Myocyte (in vitro differentiated cells): ENCODE measurements at places on chromosomes 5 and 9.

- no peak for DNase-seq
Observed at GRCh38 chr5:163404364-163405173, 32.8 kb upstream of the CCNG1 start.

DNA sequence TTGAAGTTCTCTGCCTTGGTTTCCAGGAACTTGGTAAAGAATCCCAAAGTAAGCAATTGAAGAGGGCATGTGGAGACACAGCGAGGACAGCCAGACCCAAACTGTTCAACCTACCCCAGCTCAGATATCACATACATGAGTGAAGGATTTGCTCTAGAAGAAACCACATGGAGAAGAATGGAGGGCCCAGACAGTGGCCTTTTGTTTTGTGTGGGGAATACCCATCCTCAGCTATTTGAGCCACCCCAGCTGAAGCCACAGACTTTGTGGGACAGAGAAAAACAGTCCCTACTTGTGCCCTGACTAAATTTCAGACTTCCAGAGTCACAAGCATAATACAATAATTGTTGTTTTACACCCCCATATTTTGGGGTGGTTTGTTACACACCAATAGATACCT, 387.1 kb downstream of the ZSWIM6 start:
- DNase-seq: peak; percentile 53

DNA sequence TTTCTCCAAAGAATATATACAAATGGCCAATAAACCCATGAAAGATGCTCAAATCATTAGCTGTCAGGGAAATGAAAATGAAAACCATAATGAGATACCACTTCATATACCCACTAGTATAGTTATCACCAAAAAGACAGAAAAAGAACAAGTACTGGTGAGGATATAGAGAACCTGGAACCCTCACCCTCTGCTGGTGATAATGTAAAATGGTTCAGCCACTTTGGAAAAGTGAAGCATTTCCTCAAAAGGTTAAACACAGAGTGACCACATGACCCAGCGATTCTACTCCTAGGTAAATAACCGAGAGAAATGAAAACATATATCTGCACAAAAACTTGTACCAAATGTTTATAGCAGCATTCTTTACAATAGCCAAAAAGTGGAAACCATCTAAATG, 72.0 kb downstream of the HSD17B3 start:
- no peak for DNase-seq

GRCh38 chr5:58847041-58847440, 264.2 kb downstream of the RAB3C start:
- no peak for DNase-seq

- DNase-seq: no peak
Observed at GRCh38 chr5:57276353-57276752, 102.5 kb downstream of the GPBP1 start.

GRCh38 chr9:132237481-132237880, 75.6 kb downstream of the NTNG2 start:
- peak; percentile 88 for DNase-seq

GRCh38 chr9:14310311-14310710, 3.6 kb downstream of the NFIB start:
- no peak for DNase-seq

DNA sequence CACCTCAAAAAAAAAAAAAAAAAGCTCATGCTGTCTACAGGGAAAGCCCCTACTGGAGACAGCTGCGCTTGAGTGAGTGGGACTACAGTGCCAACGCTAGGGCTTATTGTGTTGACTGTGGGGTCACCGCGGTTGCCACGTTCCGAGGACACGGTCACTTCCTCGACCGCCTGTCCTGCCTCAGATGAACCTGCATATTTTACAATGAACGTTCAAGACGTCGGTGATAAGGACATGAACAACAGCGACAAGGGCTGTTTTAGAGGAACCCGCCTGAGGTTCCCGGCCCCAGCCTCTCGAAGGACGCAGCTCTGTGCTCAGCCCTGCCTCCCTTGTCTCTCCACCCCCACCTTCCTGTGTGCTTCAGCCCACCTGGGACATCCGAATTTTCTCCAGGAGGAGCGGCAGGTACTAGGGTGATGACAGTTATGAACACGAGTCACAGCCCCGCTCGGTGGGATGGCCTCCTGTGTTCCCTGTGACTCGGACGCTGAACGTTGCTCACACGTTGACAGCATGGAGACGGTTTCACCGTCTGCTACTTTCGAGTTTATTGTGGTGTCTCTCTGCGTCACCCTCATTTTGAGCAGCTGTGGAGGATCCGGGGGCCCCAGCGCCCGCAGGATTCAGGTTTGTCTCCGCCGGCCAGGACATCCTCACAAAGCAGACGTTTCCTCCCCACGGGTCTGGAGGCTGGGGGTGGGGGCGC, 11.3 kb upstream of the DIPK1B start:
- DNase-seq: peak; percentile 77

DNA sequence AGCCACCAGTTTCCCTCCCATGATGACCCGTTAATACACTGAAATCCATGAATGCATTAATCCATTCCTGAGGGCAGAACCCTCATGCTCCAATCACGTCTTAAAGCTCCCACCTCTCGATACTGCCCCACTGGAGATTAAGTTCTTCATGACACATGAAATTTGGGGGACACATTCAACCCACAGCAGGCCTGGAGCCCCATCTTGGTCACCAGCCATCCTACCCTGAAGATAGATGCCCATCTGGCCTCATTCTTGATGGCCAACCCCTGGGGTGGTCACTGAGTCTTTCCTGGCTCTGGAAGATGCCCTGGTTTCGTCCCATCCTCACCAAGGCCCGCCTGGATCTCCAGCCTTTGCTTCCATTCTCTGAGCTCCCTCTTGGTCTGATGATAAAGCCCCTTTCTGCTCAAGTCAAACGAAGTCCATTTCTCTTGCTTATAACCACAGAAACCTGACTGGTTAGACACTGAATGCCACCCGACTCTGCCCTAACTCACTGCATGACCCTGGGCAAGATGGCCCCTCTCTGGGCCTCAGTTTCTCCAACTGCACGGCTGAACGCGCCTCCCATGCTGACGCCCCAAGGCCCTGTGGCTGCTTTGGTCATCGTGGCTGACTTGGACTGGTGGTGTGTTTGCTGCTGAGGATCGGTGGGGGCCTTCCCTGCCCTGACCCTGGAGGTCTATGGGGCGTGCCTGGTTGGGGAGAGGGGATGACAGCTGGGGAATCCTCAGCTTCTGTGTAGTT, 138.4 kb upstream of the IER5L start:
- DNase-seq: no peak

- DNase-seq: no peak
Observed at GRCh38 chr9:137294091-137294680, 7.9 kb downstream of the NRARP start.

DNA sequence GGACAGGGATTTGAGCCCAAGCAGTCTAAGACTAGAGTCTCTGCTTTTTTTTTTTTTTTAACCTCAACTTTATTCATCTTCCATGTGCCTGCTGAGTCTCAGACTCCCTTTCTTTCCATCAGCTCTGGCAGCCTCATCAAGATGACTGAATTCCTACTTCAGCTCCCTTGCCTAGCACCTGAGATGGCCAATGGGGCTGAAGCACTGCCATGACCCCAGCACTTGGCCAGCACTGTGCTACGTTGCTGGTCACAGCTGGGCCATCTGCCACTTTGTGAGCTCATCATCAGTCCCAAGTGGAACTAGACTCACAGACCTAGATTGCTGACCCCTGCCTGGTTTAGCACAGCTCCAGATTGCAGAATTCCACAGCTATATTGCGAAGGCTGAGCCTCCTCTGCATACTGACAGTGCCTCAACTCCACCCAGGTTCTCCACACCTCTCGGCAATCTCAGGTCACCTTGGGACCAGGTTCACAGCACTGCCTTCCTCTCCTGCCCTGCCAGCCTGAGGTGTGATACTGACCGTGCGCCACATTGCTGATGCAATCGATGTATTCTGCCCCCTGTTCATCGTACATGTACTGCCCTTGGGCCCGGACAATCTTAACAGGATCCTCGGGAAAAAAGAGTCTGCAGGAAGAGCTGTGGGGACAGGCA, 1.6 kb downstream of the PHYKPL start:
- peak; percentile 64 for DNase-seq

DNA sequence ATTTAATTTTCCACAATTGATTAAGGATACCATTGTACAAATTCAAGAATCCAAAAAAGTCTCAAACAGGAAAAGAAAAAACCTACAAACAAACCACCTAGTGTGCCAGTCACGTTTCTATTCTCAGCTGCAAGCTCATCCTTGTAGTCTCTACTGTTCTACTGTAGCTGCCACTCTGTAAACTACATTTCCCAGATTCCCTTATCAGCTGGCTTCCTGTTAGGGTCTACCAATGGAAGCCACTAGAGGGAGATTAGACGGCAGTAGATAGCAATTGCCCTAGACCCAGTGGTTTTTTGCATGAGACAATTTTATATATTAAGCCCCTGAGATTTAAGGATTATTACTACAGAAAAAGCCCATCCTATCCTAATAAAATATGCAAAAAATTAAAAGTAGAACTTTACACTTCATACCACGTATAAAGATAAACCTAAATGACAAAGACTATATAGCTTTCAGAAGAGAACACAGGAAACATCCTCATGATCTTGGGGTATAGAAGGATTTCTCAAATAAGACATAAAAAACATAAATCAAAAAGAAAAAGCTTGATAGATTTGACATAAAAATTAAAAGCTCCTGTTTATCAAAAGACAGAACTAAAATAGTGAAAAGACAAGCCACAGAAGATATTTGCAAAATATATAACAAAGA, 37.4 kb downstream of the P4HA2 start:
- DNase-seq: peak; percentile 91

GRCh38 chr9:2208991-2209390, 193.8 kb downstream of the SMARCA2 start:
- no peak for DNase-seq

DNA sequence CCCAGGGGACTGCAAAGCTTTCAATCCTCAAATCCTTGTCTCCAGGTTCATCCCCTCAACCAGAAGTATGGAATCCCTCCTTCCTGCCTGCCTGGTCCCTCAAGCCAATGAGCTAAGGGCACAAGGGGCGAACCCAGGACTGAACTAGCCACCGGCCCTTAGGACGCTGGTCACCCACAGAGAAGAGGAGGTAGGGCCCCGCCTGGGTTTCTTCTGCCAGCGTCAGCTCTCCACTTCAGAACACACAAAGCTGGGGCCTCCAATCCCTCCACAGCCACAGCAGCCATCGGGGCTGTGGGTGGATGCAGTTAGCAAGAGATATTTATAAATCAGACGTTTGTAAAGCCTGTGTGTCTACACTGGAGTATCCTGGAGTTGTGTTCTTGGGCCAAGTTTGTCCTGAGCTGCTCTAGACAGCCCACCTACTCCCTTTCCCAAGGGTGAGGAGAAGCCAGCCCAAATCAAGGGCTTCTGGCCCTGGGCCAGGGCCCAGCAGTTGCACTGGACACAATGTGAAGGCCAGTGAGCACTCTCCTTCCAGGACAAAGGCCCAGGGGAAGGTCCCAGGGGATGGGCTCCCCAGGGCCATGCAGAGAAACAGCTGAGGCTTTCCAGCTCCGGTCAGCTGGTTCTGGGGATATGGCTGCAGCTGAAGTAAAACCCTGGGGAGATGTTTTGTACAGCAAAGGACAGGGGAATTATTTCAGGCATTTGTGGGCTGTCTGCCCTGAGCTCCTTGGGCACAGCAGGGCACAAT, 18.9 kb downstream of the AMBP start:
- DNase-seq: peak; percentile 97

DNA sequence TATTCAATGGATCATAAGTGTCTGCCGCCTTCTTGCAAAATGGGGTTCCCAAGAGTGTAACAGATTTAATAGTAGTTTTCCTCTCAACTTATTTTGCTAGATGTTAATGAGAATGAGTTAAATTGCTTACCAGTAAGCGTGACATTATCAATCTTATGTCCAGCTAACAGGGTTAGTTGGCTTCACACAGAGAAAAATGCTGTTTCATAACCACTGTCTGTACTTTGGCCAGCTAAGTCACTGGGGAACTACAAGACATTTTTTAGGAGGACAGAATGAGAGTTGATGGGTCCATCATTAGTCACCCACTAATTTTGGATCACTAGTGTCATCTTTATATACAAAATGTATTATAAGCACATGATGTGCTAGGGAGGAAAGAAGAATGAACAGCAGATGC, 1.4 kb downstream of the CDC37L1 start:
- DNase-seq: peak; percentile 82

GRCh38 chr5:102807878-102808502, 52.9 kb downstream of the PAM start:
- no peak for DNase-seq

GRCh38 chr5:172283862-172284610, 472 bp upstream of the UBTD2 start:
- DNase-seq: peak; percentile 88

DNA sequence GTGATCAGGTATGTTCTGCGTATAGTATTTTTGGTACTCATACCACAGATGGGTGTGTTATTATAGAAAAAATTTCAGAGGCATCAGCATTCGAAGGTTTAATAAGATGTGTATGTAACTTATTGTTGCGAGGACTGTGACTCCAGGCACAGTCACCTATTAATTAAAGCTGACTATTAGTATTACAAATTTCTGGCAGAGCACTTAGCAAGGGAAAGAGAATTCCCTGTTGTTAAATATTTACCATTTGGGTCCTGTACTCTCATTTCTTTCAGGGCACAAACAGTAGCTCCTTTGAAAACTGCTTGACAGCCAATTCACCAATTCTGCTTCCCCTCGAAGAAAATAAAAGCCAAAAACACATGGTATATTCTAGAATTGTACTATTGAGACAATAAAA, 653.8 kb downstream of the ELAVL2 start:
- no peak for DNase-seq

- no peak for DNase-seq
Observed at GRCh38 chr5:39058178-39058921, 15.8 kb downstream of the RICTOR start.

DNA sequence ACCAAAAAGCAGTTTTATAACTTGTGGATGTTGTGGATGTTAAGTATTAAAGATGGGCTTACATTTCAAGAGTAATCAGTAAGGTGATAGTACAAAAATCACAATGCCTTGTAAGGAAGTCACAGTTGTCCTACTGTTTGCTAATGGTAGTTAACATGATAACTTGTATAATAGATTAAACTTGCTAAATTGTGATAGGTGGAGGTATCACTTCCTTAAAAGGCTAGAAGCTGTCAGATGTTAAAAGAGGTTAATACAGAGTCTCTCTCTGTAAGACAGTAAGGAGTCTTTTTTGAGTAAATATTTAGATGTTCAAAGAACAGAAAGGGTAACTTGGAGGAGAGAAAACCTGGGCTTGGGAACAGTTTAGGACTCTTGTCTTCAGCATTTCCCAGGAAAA, 14.2 kb upstream of the MACIR start:
- no peak for DNase-seq

- DNase-seq: peak; percentile 68
Observed at GRCh38 chr5:54443270-54443669, 12.2 kb upstream of the HSPB3 start.

- peak; percentile 34 for DNase-seq
Observed at GRCh38 chr5:127351418-127351817, 60.8 kb downstream of the MEGF10 start.
